Caco-2 (cell line): ENCODE measurements at places on chromosomes 7 and 10. TPM values are rescaled to one million over a fixed set of nuclear protein-coding genes. Genes with fewer than 3 reads are reported as not detected.

CACNB2 gene
- 0.98 and 1.8 TPM in 2 replicates for total RNA-seq

BMPER gene
- not detected in 2 replicates for total RNA-seq

RASA4B gene
- total RNA-seq: 2.9 and 3.2 TPM in 2 replicates

DOCK1 gene
- 82.2 and 83.5 TPM in 2 replicates for total RNA-seq

SPDYE6 gene
- total RNA-seq: not detected in 2 replicates

GPR37 gene
- 0.50 and 0.77 TPM in 2 replicates for total RNA-seq

GRCh38 chr10:46053534-46054434 is 7.7 kb upstream of the MSMB start:
- peak overlapping the region; percentile 34 for H3K27ac ChIP-seq
- no peaks in the 10 kb centered on the region for H3K36me3 ChIP-seq
- DNase-seq: no peak
- no peaks in the 10 kb centered on the region for H3K27me3 ChIP-seq

DNA sequence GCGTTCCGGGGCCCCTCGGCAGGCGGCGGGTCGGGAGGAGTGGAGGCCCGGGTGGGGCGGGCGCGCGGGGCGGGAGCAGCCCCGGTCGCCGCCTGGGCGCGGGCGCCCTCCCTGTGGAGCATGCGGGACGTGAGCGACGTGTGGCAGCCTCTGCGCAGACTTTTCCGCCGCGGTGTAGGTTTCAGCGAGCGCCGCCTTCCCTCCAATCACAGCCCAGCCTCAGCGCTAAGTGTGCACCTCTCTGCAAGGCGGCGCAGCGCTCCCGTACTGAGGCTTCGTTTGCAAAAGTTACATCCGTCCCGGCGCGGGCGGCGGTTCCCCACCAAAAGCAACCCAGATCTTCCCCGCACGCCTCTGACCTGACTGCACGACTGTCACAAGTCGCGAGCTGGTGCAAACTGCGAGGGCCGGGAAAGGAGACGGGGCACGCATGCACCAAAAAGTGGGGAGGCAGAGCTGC is 1.2 kb upstream of the PFKFB3 start:
- peak overlapping the region; percentile 78 for H3K4me3 ChIP-seq
- peaks cover 13% of the 10 kb centered on the region for H3K4me1 ChIP-seq
- no peaks in the 10 kb centered on the region for H3K36me3 ChIP-seq
- H3K27me3 ChIP-seq: no peaks in the 10 kb centered on the region
- peak; percentile 81 for DNase-seq
- peak overlapping the region; percentile 78 for H3K27ac ChIP-seq

DNA sequence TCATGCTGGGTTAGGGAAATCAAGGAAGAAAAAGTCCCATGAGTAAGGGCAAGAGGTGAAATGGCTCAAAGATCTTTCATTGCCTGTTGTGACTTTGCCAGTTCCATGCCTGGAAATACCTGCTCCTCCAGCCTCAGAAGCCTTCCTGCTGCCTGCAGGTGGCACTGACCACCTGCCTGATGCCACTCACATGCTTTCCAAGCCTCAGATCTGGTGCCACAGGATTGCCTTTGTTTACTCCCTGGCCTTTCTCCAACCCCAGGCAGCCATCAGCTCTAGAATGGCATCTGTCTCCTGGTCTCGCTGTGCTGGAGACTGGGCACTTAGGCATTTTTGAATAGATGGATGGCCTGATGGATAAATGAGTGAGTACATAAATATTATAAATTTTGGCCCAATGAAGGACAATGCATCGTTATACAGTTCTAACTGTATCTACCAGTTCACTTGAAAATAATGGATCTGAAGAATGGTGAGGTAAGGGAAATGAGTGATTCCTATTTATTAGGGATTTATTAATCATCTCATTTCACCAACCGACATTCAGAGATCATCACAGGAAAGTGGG is 657.2 kb downstream of the INHBA start:
- no peak overlapping the region for H3K4me3 ChIP-seq
- DNase-seq: peak; percentile 46
- H3K4me1 ChIP-seq: no peaks in the 10 kb centered on the region
- H3K27ac ChIP-seq: no peak overlapping the region
- no peaks in the 10 kb centered on the region for H3K36me3 ChIP-seq

DNA sequence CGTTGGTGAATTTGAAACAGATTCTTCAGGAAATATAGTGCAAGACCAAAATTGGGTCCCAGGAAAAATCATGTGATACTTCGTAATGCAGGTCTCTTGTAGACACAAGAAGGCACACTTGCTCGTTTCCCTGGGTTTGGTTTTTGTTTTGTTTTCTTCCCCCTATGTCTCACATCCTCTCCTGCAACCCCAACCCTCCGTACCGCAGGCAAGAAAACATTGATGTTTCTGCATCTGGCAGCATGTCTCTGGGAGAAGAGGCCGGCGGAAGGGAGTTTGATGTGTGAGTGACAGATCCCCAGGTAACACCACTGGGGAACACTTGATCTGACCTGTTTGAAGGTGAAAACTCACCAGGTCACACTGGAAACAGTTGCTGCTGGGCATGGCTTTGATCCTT is 718.5 kb downstream of the AUTS2 start:
- no peak overlapping the region for H3K4me3 ChIP-seq
- no peak overlapping the region for H3K27ac ChIP-seq

- peak; percentile 11 for DNase-seq
- H3K4me3 ChIP-seq: no peak overlapping the region
- no peaks in the 10 kb centered on the region for H3K4me1 ChIP-seq
Measured at GRCh38 chr10:118804262-118804773, 49.5 kb upstream of the CACUL1 start.

DNA sequence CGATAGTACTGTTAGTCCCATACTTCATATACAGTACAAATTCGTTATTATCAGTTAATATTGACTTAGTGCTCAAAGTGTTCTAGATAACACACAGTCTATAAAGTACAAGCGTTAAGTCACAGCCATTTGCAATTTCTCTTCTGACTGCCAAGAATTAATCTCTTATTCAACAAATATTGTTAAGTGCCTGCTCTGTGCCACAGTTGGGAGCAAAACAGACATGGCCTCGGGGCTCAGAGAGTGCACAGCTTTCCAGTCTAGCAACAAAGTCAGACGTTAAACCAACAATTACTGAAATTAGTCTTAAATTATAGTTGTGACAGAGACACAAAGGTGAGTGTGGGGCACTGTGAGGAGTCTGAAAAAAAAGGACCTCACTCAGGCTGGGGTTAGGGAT is 113.0 kb upstream of the DPP6 start:
- H3K27ac ChIP-seq: no peak overlapping the region
- no peaks in the 10 kb centered on the region for H3K4me1 ChIP-seq
- no peak for DNase-seq
- H3K27me3 ChIP-seq: no peaks in the 10 kb centered on the region
- H3K36me3 ChIP-seq: no peaks in the 10 kb centered on the region

- no peaks in the 10 kb centered on the region for H3K27me3 ChIP-seq
- H3K36me3 ChIP-seq: no peaks in the 10 kb centered on the region
- H3K4me1 ChIP-seq: peaks cover 28% of the 10 kb centered on the region
- peak overlapping the region; percentile 19 for H3K27ac ChIP-seq
- DNase-seq: peak; percentile 39
Measured at GRCh38 chr10:3464760-3465405, 292.3 kb upstream of the PITRM1 start.

- peak overlapping the region; percentile 40 for H3K27ac ChIP-seq
- H3K27me3 ChIP-seq: no peaks in the 10 kb centered on the region
- H3K4me3 ChIP-seq: peak overlapping the region; percentile 50
- DNase-seq: no peak
Measured at GRCh38 chr10:102868911-102869257, 386 bp upstream of the AS3MT start.

- H3K27ac ChIP-seq: no peak overlapping the region
- no peak for DNase-seq
- no peaks in the 10 kb centered on the region for H3K27me3 ChIP-seq
- no peaks in the 10 kb centered on the region for H3K36me3 ChIP-seq
- H3K4me1 ChIP-seq: no peaks in the 10 kb centered on the region
- no peak overlapping the region for H3K4me3 ChIP-seq
Measured at GRCh38 chr7:150996376-150997074, 5.7 kb downstream of the NOS3 start.

GRCh38 chr10:116542007-116542677 is 3.6 kb upstream of the PNLIP start:
- H3K27me3 ChIP-seq: peaks cover 2% of the 10 kb centered on the region; the same call in 1 of the 2 replicates
- H3K4me1 ChIP-seq: no peaks in the 10 kb centered on the region
- DNase-seq: no peak
- no peaks in the 10 kb centered on the region for H3K36me3 ChIP-seq
- no peak overlapping the region for H3K4me3 ChIP-seq

DNA sequence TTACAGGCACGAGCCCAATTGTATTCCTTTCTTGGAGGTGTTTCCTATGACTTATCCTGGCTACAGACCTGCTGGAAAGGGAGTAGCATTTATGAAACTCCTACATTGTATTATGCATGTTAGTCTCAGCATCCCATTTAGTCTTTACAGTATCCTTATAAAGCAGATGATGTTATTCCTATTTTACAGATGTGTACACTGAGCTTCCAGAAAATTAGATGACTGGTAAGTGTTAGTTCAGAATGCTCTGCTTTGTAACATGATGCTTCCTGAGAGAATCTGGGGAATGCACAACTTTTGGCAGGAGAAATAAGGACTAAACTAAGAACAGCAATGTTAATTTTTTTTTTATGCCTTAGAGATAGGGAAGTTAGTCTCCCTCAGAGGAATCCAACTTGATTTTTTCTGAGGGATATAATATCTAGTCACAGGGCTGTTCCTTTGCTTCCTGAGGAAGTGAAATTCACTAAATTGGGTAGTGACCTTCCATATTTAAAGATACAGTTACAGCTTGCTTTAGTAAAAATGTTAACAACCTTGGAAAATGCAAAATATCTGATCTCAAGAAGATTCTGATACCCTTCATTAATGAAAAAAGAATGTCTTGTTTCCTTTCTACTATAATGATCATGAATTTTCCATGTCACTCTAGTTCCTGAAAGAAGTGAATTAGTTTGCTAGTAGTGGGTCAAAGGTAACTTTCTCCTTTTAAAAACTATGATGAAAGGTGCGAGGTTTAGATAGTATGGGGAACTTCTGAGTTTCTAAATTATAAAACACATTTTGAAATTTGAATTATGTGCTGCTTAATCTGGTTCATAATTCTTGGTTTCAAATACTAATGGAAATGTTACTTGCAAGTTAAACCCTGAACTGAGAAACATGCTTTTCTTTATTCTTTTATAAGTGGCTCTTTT is 194.0 kb upstream of the PRPS1L1 start:
- H3K4me3 ChIP-seq: no peak overlapping the region
- H3K4me1 ChIP-seq: no peaks in the 10 kb centered on the region
- H3K36me3 ChIP-seq: no peaks in the 10 kb centered on the region

DNA sequence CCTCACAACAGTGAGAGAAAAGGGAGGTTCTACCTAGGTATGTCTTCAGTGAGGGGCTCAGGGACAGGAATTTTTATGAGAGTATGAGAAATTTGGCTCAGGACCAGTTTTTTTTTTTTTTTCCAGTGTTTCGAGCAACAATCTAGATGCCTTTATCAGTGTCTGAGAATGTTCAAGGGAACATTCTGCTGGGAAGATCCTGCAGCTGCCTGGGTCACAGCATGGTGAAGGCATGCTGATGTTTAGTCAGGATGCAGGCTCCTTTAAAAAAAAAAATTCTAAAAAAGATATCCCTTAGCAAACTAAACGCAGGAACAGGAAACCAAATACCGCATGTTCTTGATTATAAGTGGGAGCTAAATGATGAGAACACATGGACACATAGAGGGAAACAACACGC is 31.0 kb downstream of the SBDS start:
- H3K4me3 ChIP-seq: no peak overlapping the region
- H3K4me1 ChIP-seq: no peaks in the 10 kb centered on the region

DNA sequence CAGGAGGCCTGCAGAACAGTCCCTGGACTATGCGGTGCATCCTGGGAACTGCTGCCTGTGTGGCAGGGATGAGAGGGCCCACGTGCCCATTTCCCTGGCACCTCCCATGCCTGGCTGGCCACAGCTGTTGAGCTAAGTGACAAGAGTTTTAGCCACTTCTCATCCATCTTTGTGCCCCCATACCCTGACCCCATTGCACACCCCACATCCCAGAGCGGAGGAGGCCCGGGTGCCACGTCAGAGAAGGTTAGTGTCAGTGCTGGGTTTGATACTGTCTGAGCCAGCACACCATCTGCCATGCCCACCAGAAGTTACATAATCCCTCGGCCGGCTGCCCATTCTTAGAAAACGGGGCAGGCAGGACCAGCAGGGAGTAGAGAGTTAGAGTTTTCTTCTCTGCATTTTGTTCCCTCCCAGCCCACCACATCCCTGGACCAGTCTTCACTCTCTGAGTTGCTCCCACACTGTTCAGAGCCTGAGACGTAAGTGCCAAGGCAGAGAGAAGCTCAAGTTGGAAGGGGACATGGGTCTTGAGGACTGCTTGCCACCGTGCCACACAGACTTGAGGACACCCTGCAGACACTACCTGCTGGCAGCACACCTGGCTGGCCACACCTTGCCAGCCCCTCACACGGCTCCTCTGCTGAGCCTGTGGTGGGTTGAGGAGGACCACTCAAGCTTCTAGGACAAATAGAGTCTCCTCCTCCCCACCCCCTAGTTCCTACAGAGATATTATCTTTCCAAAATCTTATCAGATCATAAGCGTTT is 13.1 kb downstream of the UNC5B start:
- no peaks in the 10 kb centered on the region for H3K27me3 ChIP-seq
- no peaks in the 10 kb centered on the region for H3K36me3 ChIP-seq
- H3K4me3 ChIP-seq: no peak overlapping the region
- DNase-seq: no peak

DNA sequence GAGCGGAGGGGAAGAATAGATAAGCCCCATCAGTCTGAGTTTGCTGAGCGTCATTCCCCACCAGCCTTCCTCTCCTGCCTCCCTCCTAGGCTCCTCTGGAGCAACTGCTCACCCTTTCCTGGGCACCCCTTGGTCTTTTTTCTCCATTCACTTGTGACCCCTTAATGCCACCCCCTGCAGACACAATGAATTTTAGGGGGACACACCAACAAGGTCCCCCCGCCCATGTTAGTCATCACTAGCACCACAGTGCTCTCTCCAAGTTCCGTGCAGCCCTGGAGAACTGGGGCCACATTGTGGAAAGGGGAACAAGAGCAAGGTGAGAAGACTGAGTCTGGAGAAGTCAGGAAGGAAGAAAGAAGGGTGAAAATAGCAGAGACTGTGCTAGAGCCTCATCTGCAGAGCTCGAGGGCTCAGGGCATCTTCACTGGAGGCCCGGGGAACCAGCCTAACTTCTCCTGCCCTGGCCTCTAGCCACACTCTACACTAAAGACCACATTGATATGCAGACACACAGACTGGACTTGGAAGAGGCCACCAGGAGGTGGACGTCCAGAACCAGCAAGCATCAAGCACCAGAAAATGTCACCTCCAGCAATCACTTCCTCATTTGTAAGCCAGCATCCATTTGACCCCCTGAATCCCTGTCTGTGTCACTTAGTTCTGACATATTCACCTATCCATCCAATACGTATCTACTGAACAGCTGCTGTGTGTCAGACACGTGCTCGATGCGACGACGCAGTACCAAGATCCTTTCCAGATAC is 17.5 kb downstream of the RGR start:
- no peaks in the 10 kb centered on the region for H3K4me1 ChIP-seq
- no peak overlapping the region for H3K27ac ChIP-seq
- no peaks in the 10 kb centered on the region; the same call in 1 of the 2 replicates for H3K27me3 ChIP-seq
- no peak for DNase-seq

DNA sequence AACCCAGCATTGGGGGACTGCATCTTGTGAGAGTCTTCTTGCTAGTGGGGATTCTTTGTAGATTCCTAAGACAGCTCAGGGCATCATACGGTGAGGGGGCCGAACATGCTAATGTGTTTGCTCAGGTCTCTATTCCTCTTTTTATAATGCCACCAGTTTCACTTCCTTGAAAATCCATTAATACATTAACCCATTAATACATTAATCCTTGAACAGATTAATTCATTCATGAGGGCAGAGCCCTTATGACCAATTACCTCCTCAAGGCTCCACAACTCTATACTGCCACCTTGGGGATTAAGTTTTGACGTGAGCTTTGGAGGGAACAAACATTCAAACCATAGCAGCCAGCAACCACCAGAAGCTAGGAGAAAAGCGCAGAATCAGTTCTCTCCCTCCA is 67.2 kb upstream of the POT1 start:
- peaks cover 31% of the 10 kb centered on the region for H3K4me1 ChIP-seq
- H3K27me3 ChIP-seq: no peaks in the 10 kb centered on the region
- no peak overlapping the region for H3K27ac ChIP-seq
- H3K36me3 ChIP-seq: no peaks in the 10 kb centered on the region
